ENCODE measurements at places on chromosomes 5 and 9. TPM values are rescaled to one million over a fixed set of nuclear protein-coding genes. Genes with fewer than 3 reads are reported as not detected.

The AGXT2 gene
- polyA plus RNA-seq: not detected

The NEUROG1 gene
- not detected for polyA plus RNA-seq

The FCN2 gene
- 0.13 TPM for polyA plus RNA-seq

The LHX2 gene
- polyA plus RNA-seq: not detected

The PTGDS gene
- 64.4 TPM for polyA plus RNA-seq
